ENCODE measurements at places on chromosomes 6 and 20.
A peak's percentile ranks its signal among the peaks of the same experiment; 100 is the strongest.

DNA sequence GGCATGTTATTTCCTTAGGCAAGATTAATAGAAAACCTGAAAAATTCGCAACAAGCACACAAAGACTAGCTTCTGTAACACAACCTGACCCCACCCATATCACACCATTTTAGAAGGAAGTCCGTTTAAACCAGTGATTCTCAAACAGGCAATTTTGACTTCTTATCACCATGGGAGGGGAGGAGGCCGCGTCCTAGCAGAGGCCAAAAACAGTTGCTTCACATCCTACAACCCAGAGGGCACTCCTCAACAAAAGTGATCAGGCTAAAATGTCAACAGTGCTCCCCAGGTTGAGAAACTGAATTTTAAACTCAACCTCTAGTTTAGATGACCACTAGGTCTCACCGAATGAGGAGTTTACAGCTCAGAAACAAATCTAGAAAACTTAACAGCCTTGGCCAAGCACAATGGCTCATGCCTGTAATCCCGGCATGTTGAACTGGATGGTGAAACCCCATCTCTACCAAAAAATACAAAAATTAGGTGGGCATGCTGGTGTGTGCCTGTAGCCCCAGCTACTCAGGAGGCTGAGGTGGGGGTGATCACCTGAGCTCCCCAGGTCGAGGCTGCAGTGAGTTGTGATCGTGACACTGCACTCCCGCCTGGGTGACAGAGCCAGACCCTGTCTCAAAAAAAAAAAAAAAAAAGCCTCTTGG, 3.4 kb downstream of the SNX5 start:
- DNase-seq = no peak

DNA sequence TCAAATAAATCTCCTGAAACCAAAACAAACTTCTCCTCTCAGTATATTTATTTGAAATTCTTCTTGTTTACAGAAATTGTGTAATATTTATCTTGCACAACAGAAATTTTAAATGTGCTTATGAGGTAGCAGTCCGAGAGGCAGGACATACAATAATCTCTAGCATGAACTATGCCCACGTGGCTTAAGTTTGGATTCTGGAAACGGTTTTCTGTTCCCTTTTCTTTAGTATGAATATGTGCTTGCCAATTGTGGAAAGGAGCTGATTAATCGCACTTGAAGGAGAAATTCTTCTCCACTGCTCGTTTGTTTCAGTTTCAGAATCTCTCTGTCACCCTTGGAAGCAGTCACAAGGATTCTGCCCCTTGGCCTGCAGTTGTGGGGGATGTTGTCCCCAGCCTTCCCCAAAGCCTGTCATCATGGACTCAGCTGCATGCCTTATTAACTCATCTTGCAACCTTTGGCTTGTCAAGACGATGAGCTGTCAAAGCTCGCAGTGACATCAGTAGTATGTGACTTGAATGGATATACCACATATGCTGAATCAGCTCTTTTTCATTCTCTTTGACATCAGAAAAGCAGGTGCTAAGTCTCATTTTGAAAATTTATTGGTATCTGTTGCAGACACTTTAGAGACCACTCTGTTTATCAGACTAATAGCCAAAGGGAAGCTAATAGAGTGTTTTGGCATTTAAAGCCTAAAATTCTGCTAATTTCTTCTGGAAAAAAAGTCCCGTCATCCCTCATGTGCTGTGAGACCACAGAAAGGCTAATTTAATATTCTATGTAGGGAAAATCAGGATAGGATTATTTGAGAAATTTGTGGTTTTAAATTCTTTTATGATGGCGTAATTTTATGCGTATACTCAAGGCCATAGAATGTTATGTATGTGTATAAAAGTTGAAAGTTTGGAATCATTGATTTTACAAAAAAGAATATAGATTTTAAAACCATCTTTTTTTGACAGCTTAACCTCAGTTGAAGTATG, 186.8 kb downstream of the ARID1B start:
- DNase-seq = no peak

DNA sequence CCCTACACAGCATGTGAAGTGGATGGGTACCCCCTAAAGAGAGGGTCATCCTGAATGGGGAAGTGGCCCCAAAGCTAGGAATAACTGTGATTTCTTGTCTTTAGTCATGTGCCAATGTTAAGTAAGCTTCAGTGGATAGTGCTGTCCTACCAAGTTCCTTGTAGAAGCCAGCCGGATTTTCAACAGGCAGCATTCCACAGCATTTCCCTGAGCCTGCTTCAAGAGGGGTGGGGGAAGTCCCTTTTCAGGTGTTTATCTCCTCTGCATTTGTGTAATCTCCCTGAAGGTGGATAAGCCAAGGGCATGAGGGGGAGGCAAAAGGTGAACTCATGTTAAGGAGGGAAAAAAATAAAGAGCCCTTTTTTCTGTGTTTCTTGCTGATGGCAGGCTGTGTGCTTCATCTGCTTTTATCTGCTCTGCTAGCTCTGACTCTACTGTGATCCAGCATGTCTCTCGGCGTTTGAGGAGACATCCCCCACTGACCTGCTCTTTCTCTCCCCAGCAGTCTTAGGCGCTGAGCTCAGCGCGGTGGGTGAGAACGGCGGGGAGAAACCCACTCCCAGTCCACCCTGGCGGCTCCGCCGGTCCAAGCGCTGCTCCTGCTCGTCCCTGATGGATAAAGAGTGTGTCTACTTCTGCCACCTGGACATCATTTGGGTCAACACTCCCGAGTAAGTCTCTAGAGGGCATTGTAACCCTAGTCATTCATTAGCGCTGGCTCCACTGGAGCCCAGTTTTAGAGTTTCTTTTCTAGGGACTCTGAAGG, 1.9 kb downstream of the EDN1 start:
- no peak for DNase-seq

DNA sequence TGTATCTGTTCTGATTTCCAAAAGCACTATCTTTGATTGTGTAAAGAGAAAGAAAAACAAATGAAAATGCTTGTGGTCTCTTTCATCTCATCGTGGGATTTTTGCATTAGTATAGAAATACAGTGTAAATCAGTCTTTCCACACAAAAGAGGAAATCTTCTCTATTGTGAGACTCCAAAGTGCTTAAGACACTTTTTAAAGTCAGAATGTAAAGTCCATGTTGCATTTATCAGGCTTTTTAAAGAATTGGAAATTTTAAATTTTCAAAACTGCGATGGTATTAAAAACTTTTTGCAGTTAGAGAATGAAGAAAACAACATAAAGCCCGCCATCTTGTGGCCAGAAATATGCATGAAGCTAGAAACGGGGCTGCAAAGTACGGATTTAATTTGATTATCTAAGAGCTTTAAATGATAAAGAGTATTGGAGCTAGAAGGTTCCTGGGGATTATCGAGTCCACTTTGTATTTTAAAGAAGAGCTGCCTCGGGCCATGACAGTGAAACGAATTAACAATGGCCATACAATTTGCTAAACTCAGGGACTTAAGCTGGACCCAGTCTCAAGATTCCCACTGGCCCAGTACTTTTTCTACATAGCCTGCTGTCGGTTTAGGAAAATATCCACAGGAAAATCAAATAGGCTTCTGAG, 339.6 kb downstream of the ARHGAP18 start:
- peak; percentile 32 for DNase-seq

GRCh38 chr6:116741571-116741970, 23.9 kb downstream of the FAM162B start:
- DNase-seq = no peak

GRCh38 chr20:50449738-50450492, 60.3 kb upstream of the PTPN1 start:
- DNase-seq = no peak

DNA sequence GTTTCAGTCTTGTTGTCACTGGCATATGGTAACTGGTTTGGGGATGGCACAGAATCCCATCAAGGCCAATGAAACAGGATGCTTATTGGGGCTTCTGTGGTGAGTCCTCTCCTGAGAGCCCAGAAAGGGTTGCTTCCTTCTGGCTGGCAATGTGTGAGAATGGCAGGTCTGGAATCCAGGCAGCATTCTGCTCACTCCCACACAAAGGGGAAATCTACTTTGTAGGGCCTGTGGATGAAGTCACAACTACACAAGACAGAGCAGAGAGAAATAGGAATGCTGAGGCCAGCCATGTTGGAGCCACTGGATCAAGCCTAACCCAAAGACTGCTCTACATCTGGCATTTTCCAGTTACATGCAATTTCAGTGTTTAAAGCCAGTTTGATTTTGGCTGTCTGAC, 15.7 kb downstream of the PLAGL2 start:
- no peak for DNase-seq

DNA sequence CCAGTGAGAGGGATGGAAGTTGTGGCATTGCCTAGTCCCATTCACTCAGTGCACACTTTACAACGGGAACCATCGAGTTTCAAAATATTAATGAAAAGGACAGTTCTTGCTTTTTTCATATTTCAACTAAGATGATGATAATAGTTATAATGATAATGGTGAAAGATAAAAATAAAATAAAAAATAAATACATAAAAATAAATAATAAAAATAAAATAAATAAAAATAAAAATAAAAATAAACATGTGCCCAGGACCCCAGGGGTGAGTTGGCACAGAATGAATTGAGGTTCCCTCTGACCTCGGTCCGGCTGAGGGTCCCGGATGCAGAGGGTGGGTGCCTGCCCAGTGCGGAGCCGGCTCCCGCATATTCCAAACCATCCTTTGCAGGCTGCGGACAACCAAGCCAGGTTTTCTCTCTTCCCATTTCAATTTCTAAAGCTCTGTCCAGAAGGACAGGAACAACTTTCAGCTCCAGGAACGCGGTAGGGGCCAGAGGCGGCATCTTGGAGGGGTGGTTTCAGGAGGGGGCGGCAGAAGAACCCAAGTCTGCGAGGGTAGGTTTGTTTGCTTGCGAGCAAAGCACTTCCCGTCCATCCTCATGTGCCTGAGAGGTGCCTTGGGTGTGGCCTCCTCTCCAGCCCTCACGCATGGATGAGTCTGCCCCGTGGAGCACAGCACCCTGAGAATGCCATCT, 236.8 kb downstream of the DLL1 start:
- no peak for DNase-seq

GRCh38 chr6:84220809-84221409, 6.5 kb downstream of the CEP162 start:
- DNase-seq = no peak

DNA sequence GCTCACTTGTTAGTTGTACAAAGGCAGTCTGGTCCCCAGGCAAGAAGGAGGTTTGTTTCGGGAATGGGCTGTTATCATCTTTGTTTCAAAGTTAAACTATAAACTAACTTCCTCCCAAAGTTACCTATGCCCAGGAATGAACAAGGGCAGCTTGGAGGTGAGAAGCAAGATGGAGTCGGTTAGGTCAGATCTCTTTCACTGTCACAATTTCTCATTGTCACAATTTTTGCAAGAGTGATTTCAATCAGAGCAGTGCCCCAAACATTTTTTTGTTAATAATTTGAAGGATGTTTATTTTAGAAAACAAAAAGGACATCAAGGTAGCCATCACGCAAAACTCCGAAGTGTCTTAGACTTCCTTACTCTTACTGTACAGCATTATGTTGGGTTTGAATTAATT, 170.8 kb downstream of the NFATC2 start:
- no peak for DNase-seq

GRCh38 chr20:12098421-12098820, 180.7 kb downstream of the BTBD3 start:
- DNase-seq = no peak

DNA sequence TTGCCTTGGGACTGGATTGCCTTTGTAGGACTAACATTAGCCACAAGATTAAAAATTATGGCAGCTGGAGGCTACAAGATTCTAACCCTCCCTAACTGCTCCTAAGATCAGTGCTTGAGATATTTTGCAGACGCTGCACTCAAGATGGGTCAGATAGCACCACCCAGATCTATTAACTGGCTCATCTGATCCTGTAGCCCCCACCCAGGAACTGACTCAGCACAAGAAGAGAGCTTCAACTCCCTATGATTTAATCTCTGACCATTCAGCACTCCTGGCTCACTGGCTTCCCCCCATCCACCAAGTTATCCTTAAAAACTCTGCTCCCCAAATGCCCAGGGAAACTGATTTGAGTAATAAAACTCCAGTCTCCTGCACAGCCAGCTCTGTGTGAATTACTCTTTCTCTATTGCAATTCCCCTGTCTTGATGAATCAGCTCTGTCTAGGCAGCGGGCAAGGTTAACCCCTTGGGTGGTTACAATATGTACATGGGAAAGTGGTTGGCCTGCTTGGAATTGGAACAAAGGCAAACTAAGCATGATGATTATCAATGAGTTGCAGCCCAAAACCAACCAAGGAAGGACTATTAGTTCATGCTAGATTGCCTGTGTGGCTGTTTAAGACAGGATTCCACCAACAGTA, 111.3 kb downstream of the OR2B2 start:
- no peak for DNase-seq

DNA sequence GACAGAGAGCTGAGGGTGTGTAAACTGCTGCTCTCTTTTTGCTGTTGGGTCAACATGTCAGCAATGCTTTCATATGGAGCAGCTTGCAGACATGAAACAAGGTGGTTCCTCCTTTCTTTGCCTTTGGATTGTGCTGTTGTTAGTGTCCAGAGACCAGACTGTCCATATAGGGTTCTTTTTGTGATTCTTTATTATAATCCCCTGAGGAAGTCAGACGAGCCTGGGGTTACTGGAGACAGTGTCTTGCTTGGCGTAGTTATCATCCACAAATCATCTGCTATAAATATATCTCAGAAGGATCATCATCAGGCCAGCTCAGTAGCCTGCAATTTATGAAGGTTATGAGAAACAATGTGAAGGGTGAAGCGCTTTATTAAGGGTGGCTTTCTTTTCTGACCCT, 2.3 kb upstream of the ADGRB3 start:
- DNase-seq = no peak

DNA sequence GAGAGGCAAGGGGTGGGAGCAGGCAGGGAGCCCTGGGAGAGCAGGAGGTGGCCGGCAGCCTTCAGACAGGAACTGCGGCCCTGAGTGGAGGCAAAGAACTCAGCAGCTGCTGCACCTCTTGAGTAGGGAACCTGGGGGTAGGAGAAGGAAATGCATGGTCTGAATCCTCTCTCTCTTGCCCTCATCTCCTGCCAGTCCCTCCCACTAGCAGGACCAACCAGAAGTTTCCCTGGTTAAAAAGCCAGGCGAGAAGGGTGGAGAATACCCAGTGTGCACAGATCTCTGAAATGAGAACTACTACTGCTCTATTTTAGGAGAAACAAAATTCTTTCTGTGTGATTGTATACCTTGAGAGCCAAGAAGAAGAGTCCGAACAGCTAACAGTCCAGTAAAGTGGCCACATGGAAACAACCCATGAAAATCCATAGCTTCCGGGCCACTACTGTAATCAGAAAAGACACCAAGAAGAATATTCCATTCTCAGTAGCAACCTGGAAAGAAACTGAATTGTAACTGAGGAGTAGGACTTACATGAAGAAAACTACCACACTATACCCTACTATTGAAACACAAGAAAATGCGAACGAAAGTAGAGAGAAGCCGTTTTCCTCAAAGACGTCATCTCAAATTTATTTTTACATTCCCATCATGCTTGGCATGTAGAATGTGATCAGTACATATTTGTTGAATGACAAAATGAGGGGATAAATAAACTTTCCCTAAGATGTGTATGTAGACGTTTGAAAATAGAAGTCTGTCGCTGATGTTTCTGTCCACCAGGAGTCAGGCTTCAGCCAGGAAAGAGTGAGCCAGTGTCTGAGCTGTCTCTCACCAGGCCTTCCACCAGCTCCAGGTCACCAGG, 25.6 kb downstream of the WRNIP1 start:
- DNase-seq = peak; percentile 59

Measured in CD4-positive, alpha-beta T cell treated with Interleukin-6 at 100 ng/mL for 8 hours (primary cell).